Esophagus squamous epithelium (tissue), 5 donors: ENCODE measurements at places on chromosomes 3 and 15. TPM values are rescaled to one million over a fixed set of nuclear protein-coding genes. Genes with fewer than 3 reads are reported as not detected.

- DNase-seq, result no peak
- peaks cover 14% of the 10 kb centered on the region for H3K4me1 ChIP-seq
- H3K27me3 ChIP-seq, result no peaks in the 10 kb centered on the region
- no peak overlapping the region for H3K27ac ChIP-seq
Observed at GRCh38 chr3:65603631-65604030, 435.1 kb downstream of the MAGI1 start.

- H3K4me3 ChIP-seq, result peak overlapping the region; percentile 62
- peak; percentile 50 for DNase-seq
- H3K27ac ChIP-seq, result peak overlapping the region; percentile 73
- peaks cover 10% of the 10 kb centered on the region for H3K4me1 ChIP-seq
- H3K36me3 ChIP-seq, result no peaks in the 10 kb centered on the region
- peaks cover 6% of the 10 kb centered on the region for H3K27me3 ChIP-seq
Observed at GRCh38 chr3:50365080-50365841, 5.9 kb upstream of the TMEM115 start.

DNA sequence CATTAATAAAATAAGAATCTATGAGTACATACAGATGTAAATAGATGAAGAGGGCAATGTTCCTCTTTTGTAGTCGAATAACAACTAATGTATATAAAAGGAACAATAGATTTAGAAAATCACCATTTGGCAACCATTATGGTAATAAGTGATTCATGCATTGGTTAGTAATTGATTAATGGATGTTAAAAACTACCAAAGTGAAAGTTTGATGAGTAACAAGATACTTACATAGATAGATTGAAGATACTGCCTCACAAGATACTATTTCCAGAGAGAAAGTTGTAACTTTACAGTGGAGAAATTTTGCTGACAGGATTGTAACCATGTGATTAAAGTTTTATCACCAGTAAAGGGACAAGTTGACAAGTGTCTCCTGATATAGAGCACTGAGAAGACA is 55.0 kb downstream of the TCF12 start:
- no peak overlapping the region for H3K27ac ChIP-seq
- DNase-seq, result no peak
- H3K27me3 ChIP-seq, result no peaks in the 10 kb centered on the region
- no peaks in the 10 kb centered on the region for H3K36me3 ChIP-seq
- H3K4me1 ChIP-seq, result peaks cover 30% of the 10 kb centered on the region

Gene MAGI1
- total RNA-seq, result 21.0 TPM

GRCh38 chr3:138407236-138407907 is 27.0 kb upstream of the ESYT3 start:
- DNase-seq, result no peak
- H3K36me3 ChIP-seq, result no peaks in the 10 kb centered on the region
- no peaks in the 10 kb centered on the region for H3K4me1 ChIP-seq
- H3K4me3 ChIP-seq, result no peak overlapping the region
- H3K27ac ChIP-seq, result no peak overlapping the region

Gene MKRN3
- total RNA-seq, result 2.2 TPM

GRCh38 chr15:57312318-57313133 is 63.8 kb upstream of the CGNL1 start:
- H3K4me1 ChIP-seq, result no peaks in the 10 kb centered on the region
- H3K27me3 ChIP-seq, result no peaks in the 10 kb centered on the region
- no peak for DNase-seq
- H3K27ac ChIP-seq, result no peak overlapping the region
- no peaks in the 10 kb centered on the region for H3K36me3 ChIP-seq

DNA sequence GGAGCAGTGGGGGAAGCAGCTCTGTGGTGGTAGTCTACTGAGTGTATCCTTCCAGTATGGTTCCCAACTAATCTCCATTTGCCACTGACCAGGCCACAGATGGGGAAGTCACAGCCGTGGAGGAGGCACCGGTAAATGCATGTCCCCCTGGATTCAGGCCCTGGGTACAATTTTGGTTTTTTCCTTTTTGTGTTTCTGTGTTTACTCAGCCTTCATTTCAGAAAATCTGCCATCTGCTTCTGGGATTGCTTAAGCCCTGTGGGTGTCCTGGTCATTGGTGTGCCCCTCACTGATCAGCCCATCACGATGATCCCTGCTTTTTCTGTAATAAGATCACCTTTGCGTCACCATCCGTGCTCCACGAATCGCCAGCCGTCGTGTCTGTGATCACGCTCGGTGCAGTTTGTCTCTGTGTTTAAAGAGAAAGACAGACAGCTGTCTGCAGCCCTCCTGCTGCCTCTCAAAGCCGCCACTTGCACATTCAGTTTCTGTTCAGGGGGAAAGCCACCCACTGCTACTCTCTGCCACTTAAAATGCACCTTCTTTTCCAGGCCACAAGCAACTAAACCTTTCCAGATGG is 68.9 kb downstream of the DNASE1L3 start:
- H3K4me1 ChIP-seq, result no peaks in the 10 kb centered on the region
- H3K4me3 ChIP-seq, result no peak overlapping the region
- no peak overlapping the region for H3K27ac ChIP-seq
- no peaks in the 10 kb centered on the region for H3K27me3 ChIP-seq
- peaks cover 13% of the 10 kb centered on the region for H3K36me3 ChIP-seq

DNA sequence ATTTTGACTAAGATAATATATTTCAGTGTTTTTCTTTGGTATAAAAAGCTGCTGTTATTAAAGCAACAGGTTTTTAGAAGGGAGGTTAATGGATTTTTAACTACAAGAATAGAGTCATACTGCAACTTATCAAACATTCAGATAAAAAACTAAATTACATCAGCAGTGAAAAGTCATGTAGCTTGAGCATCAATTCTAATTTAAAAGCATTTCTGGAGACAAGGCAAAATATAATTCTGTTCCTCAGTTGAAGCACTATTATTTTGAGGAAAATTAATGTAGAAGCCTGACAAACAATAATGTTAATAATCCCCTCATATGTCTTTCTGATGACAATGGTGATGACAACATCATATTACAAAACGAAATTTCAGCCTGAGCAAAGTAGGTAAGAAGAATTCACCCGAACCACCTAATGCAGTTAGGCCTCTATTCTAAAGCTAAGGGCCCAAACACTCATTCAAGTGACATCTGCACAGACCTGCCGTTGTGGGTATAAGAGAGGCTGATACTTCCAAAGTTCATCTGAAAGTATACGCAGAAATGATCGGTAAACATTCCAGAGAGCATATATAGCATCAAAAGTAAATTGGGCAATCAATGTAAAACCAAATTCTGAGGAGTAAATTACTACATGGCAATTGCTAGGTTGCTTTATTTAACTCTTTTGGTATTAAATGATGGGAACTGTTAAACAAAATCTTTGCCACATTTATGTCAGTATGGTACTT is 12.8 kb upstream of the ROBO2 start:
- H3K27ac ChIP-seq, result no peak overlapping the region
- H3K4me1 ChIP-seq, result no peaks in the 10 kb centered on the region
- H3K4me3 ChIP-seq, result no peak overlapping the region

Gene RBP2
- total RNA-seq, result not detected

- no peaks in the 10 kb centered on the region for H3K27me3 ChIP-seq
- peaks cover 25% of the 10 kb centered on the region for H3K4me1 ChIP-seq
Observed at GRCh38 chr15:64379216-64379960, 1.9 kb downstream of the PCLAF start.

DNA sequence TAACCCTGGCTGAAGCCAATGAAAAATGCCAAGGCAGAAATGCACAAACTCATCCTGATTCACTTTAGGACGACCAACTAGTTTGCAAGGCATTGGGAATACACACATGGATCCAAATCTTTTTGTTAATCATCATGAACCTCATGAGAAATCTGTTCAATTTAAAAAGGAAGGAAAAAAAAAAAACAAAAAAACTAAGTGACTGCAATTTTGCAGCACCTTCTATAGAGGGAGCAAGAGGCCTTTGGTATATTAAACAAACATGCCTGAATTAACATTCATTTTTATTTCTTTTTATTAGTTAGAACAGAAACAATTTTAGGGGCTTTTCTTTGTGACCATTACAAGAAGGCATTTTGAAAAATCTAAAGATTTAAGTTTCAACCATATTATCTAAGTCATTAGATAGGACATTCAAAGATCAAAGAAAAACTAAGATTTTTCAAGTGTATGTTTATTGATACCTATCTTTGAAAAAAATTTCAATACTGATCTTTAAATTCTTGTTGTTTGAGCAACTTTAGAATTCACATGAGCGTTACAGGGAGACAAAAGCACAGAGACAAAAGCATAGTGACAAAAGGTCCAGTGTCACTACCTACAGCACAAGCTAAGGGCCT is 182.4 kb downstream of the CBLB start:
- no peak overlapping the region for H3K27ac ChIP-seq
- no peaks in the 10 kb centered on the region for H3K27me3 ChIP-seq
- no peak for DNase-seq
- peaks cover 9% of the 10 kb centered on the region for H3K4me1 ChIP-seq
- H3K36me3 ChIP-seq, result no peaks in the 10 kb centered on the region
- no peak overlapping the region for H3K4me3 ChIP-seq

Gene CELSR3
- total RNA-seq, result 0.34 TPM

- H3K4me1 ChIP-seq, result no peaks in the 10 kb centered on the region
- no peaks in the 10 kb centered on the region for H3K27me3 ChIP-seq
- no peaks in the 10 kb centered on the region for H3K36me3 ChIP-seq
- H3K4me3 ChIP-seq, result no peak overlapping the region
- no peak overlapping the region for H3K27ac ChIP-seq
Observed at GRCh38 chr3:117281371-117281770, 571.8 kb downstream of the TUSC7 start.

DNA sequence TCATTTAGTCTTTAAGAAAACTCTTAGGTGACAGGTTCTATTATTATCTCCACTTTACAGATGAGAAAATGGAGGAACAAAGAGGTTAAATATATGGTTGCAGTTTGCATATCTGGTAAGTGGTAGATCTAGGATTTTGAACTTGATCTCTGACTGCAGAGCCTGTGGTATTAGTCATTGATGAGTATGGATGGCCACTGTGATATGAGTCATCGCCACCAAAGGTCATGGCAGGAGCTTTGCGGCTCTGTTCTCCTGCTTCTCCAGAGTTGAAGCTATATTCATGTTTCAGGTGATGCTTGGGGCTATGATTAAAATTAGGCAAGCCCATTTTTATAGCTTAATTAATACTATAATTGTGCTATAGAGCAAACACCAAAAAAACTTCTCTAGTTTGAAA is 306.2 kb upstream of the DPPA4 start:
- no peak for DNase-seq
- no peaks in the 10 kb centered on the region for H3K36me3 ChIP-seq
- no peak overlapping the region for H3K27ac ChIP-seq
- H3K4me3 ChIP-seq, result no peak overlapping the region
- H3K27me3 ChIP-seq, result no peaks in the 10 kb centered on the region

- no peak overlapping the region for H3K4me3 ChIP-seq
- H3K27ac ChIP-seq, result no peak overlapping the region
Observed at GRCh38 chr3:116020495-116020894, 397.2 kb downstream of the GAP43 start.

Gene DLEC1
- not detected for total RNA-seq

- DNase-seq, result no peak
- no peaks in the 10 kb centered on the region for H3K36me3 ChIP-seq
- H3K4me3 ChIP-seq, result no peak overlapping the region
- H3K27ac ChIP-seq, result no peak overlapping the region
- no peaks in the 10 kb centered on the region for H3K27me3 ChIP-seq
Observed at GRCh38 chr3:120304616-120305015, 19.6 kb upstream of the GPR156 start.
